ENCODE measurements at places on chromosomes 4 and X.

GRCh38 chr4:26837993-26838842, 22.4 kb upstream of the STIM2 start:
- DNase-seq: no peak

DNA sequence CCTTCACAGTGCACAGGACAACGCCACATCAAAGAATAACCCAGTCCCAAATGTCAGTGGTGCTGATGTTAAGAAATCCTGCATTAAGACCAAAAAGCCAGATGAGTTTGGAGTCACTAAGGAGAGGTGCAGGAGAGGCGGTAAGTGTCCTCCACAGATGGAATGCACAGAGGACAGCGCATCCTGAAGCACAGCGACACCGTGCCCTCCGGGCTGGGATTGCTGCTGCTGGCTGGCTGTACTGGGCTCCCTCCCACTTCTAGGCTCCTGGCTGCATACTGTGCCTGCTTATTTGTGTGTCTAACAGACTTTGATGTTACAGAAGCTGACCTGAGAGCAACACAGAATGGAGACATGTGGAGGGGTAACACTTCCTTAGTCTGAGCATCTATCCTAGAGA, 325.6 kb upstream of the BOD1L1 start:
- DNase-seq: no peak

DNA sequence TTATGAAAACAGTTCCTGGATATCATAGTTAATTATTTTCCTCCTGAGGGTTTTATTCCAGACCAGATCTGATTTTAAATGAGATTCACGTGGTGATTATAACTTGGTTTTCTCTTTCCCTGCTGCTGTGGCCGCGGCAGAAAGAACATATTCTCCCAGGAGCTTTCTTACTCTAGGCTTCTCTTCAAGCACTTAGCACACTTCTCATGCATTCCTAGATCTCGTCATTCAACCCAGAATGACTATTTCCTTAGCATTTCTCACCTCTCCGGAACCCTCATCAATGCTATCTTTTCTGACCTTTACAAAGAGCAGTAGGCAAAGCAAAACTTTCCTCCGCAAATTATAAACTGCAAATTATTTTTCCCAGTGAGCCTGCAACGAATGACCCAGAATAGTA, 122.9 kb downstream of the GPAT3 start:
- DNase-seq: no peak

DNA sequence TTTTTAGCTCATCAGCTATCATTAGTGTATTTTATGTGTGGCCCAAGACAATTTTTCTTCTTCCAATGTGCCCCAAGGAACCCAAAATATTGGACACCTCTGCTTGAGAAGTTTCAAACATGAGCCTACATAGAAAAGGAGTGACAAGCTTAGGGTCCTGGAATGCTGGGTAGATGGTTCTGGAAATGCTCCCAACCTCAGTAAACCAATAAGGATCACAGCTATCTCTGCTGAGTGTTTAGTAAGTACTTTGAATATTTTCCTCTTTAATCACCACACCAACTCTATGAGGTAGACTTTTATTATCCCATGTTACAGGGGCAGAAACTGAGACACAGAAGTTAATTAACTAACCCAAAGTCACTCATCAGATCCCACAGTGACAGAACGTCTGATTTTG, 164.9 kb upstream of the KLF3 start:
- DNase-seq: no peak

- no peak for DNase-seq
Measured at GRCh38 chrX:124263743-124264142, 68.7 kb upstream of the TEX13D start.

All from NCI-H1048 (cell line).